ENCODE measurements at places on chromosomes 6 and 20. TPM values are rescaled to one million over a fixed set of nuclear protein-coding genes. Genes with fewer than 3 reads are reported as not detected.

The DDO gene
- 5.5 TPM for total RNA-seq

The SYTL3 gene
- 1.7 TPM for total RNA-seq

The CALHM5 gene
- 11.8 TPM for total RNA-seq

The SOD2 gene
- total RNA-seq, result 118 TPM

The DPPA5 gene
- not detected for total RNA-seq

The PLN gene
- total RNA-seq, result 2.7 TPM

The KHDC1L gene
- total RNA-seq, result not detected

Data from aortic smooth muscle cell (primary cell).